ENCODE measurements at places on chromosomes 12 and 14.

- no peak for DNase-seq
Measured at GRCh38 chr12:94534774-94535509, 75.3 kb upstream of the CEP83 start.

GRCh38 chr12:79415746-79416435 lies 274.9 kb downstream of the PAWR start:
- DNase-seq, result no peak

DNA sequence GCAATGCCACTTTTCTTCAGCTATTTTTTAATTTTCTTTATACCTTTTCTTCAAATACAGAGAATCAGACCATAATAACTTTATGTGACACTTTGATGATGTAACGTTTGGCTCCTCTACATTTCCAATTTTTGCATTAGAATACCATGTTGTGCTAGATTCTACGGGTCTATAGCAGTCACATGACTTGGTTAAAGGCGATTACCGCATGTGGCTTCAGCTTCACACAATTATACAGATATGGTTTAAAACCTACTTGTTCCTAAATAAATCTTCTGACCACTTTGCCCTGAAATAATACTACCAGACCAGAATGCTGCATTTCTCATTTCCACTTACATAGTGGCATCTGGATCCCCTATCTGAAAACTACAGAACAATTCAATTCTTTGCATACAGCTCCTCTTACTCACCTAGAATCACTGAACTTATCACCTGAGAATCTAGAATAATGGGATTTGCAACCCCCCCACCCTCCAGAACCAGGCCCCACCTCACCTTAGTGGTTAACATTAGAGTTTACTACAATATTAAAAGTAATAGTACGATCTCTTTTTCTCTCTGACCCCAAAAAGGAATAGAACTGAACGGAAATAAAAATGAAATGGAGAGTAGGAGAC lies 1.3 kb downstream of the MAX start:
- no peak for DNase-seq

DNA sequence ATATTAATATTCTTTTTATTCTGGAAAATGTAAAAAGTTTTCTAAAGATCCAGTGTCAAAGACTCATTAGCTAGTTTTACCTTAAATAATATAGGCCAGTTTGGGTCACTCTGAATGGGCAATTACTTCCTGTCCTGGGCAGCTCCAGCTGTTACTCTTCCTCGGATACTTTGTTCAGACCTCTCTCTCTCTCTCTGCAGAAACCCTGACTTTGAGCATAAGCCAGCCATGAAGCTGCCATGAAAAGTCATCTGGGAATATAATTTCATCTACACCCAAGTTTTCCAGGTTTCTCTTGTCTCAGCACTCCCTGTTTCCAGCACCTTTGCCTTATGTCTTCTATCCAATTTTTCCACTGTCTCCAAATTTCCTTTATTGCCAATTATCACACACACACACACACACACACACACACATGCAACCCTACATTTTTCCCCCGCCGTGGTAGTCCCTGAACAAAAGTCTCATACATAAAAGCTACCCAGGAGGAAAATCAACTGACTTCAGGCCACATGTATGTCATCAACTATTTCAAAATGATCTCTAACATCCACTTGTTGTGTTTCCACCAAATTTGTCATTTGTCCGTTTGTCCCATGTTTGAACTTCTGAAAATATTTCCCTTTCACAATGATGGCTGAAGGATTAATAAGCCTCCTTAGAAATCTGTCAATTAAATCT lies 318.1 kb downstream of the SSPN start:
- no peak for DNase-seq

DNA sequence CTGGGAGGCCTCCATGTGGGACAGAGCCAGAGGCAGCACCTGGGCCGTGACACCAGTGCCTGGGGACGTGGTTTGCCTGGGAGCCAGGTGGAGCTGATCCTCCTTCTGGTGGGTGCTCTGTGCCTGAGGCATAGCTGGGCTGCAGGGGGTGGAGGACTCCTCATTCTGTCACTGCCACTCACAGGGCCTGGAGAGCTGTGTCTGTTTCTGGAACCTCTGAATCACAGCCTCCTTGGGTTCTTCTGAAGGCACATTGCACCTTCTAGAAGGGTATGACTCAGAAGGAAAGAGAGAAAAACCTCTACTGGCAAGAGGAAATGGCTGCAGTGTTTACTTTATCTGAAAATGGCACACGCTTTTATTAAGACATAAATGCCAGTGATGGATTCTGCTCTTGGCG lies 659.8 kb downstream of the VRK1 start:
- no peak for DNase-seq

DNA sequence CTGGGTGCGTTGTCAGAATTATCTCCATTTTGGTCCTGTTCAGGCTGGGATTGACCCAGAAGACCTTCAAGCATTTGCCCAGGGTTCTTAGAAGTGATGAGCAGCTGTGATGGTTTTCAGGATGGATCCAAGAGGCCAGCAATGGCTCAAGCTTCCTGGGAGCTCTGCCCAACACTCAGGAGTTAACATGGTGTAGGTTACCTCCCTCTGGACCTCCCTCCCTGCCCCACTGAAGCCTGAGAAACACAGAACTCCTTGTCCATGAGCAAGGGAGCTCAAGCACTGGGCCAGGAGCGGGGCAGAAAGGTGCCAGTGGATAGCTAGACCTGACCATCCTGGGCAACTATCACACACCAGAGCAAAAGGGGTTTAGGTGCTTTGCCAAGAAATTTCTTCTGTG lies 148.4 kb upstream of the FKBP4 start:
- DNase-seq, result no peak

DNA sequence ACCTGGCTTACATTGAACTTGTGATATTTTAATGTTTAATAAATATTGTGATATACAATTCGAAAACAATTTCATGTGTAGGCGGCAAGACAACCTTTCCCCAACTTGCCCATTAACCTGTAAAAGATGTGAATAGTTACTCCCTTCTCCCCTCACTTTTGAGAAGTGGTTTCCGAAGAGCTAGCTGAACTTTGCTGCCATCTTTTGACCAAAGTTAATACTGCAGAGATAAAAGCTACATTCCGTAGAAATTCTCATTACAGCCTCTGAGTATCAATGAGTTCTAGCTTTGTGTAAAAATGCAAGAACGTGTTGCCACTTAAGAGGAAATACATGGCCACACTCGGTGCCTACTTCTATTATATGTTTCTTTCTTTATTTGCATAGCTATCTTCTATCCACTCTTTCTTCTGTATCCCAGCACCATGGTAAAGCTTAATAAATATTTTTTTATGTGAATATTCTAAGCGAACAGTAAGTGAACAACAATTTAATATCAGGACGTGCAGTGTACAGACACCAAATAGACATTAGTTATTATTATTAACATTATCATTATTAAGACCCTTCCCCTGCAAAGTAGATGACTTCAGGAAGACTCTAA lies 105.1 kb upstream of the TMEM260 start:
- DNase-seq, result no peak

GRCh38 chr14:105430565-105430964 lies 10.9 kb downstream of the MTA1 start:
- DNase-seq, result no peak

DNA sequence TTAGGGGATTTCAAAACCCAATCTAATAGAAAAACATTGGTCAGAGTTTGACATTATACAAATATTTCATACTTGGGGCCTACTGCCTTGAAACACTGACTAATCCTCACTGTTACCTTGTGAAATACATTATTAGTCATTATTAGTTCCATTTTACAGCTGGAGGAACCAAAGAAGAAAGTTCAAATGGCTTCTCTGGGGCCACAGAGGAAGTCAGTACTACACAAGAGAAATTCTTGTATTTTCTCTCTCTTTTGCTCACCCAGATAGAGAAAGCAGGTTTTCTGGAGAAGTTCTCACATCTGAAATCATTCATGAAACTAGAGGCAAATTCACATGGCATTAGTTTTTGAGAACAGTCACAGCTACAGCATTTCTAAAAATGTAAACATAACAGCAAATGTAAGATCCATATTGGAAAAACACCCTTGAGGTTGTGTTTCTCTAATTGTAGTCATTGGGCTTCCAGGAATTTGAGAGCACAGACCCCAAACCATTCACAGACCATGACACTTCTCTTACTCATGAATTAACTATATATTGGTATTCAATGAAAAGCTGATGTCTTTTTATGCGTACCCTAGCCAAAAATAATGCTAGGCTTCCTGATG lies 83.0 kb downstream of the LLPH start:
- no peak for DNase-seq

- DNase-seq, result no peak
Measured at GRCh38 chr12:50564237-50564947, 59.6 kb downstream of the DIP2B start.

DNA sequence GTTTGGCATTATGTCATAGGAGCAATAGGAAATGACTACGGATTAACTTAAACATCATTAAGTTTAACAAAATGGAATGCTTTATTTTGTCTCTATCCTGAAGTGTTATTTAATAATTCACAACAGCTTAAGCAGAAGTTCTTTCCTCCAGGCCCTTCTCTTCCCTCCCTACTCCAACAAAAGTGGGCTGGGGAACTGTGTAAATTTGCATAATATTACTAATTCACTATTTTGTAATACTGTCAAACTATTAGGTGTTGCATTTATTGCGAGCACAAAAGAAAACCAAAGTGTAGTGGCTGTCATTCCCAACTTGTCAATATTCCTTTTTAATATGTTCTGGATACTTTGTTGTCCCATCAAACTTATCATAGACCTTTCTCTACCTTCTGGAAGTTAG lies 69.8 kb downstream of the ATG14 start:
- DNase-seq, result no peak

DNA sequence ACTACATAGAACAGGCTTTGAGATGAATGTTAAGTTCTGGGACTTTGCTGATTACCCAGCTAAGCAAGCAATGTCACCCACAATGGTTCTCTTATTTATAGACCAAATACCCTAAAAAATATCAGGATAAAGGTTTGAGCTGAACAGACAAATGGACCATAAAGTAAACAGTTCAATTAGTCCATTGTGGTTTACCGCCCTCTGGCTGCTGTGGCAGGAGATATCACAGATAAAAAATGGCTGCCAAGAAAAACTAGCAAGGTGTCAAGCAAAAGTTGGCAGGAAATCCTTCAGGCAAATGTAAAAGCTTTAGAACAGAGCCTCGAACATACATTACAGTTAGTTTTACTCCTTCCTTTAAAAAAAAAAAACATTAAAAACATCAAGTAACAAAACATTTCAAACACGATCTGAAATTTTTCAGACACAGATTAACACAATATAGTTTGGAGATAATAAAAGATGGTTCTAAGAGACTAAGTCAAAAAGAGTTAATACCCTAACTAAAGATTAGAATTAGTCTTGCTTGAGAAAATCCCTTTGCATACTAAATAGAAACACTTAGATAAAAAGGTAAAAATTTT lies 41.3 kb downstream of the MED13L start:
- peak; percentile 12 for DNase-seq

DNA sequence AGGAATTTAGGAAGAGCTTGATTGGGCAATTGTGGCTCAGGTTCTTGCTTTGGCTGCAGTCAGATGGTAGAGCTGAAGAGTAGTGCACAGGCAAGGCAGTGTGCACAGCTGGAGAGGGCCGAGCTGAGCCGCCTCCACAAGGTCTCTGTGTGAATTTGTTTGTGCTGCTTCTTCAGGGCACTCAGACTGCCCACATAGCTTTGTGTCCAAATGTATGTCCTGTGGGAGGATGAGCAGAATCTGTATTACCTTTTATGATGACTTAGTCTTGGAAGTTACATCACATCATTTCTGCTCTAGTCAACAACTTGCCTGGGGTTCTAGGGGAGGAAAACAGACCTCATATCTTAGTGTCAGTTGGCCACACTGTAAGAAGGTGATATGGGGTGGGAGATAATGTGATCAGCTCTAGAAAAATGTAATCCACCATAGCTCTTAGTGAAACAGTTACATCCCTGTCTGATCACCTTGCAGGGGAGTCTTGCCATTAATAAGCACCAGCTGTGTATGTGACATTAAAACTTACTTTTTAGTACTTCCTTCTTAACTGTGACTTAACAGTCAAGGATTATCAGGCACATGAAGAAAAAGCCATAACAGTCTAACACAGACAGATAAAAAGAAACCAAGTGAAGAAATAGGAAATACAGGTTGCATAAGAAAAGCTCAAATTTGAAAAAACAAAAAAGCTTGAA lies 53.4 kb downstream of the RCOR1 start:
- DNase-seq, result no peak

DNA sequence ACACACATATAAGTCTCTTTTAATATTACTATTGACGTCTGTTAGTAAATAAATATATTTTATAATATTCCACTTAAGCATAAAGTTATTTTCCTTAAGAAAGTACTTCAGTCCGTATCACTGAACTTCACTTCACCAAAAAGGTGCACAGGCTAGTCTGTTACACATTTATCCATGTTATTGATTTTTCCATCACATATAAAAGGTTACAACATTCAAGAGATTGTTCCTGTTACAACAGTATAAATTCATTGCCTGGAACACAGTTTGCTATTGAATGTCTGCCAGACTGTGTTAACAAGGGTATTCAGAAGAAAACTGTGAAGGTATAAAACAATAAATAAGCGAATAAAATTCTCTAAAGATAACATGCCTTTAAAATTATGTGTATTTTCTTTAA lies 175.9 kb downstream of the NTS start:
- DNase-seq, result no peak

- DNase-seq, result peak; percentile 42
Measured at GRCh38 chr12:120356567-120357030, 12.4 kb downstream of the MSI1 start.

DNA sequence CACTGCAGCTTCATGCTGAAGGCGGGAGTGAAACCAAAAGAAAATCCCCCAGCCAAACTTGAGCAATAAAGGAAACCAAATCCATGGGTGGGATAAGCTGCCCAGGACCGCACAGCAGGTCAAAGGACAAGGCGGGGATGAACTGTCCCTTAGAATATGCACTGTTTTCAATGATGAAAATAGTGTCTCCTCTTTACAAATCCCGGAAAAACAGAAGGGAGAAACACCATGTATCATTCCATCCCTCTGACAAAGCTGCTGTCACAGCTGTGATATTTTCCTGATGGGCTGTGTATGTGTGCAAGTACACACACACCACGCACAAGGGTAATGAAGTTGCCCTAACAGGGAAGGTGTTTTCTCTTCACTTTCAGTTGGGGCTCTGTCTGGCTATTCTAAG lies 70.3 kb downstream of the ACTN1 start:
- DNase-seq, result no peak

GRCh38 chr14:58747181-58747580 lies 109.4 kb downstream of the DACT1 start:
- peak; percentile 34 for DNase-seq

GRCh38 chr12:90896164-90896563 lies 58.8 kb downstream of the CCER1 start:
- DNase-seq, result no peak

GRCh38 chr14:100450736-100451135 lies 127.6 kb downstream of the SLC25A47 start:
- no peak for DNase-seq

DNA sequence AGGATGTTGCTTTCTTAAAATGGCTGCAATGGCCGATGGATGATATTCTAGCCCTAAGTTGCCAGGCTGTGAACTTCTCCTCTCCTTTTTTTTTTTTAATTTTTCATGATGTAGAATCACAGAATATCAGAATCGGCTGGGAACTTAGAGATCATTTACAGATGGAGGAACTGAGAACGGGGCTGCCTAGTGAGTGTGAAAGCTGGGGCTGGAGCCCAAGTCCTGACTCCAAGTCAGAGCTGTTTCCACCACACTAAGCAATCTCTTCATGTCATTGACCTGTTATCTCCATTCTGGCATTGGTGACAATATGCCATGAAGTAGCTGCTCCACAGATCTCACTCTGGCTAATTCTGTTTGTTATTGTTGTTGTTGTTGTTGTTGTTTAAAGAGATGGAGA lies 121.7 kb downstream of the SLC38A1 start:
- no peak for DNase-seq

GRCh38 chr14:65549429-65549828 lies 136.9 kb downstream of the FUT8 start:
- DNase-seq, result no peak
